ENCODE measurements at places on chromosomes 5 and 9. TPM values are rescaled to one million over a fixed set of nuclear protein-coding genes. Genes with fewer than 3 reads are reported as not detected.

GRCh38 chr5:74020503-74020902, 394.5 kb downstream of the ARHGEF28 start:
- DNase-seq: no peak

DNA sequence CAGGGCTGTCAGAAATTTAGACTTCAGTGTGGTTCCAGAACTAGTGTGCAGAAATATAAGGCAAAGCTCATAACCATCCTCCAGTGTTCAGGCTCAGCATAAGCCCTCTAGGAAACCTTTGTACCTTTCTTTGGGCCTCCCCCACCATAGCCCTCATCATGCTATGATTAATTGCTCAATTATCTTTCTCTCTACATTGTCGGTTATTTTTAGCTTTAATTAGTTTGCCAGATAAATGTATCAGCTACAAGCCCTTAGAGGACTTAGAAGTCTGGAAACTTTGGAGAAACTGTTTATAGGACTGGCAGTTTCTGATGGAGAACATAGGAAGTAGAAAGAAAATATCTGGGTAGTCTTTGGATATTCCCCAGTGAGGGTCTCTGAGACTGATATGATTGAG, 43.5 kb upstream of the TNC start:
- no peak for DNase-seq

The PCDHGA12 gene
- total RNA-seq: 10.6 TPM

GRCh38 chr9:87573841-87574342, 76.2 kb downstream of the DAPK1 start:
- DNase-seq: no peak

DNA sequence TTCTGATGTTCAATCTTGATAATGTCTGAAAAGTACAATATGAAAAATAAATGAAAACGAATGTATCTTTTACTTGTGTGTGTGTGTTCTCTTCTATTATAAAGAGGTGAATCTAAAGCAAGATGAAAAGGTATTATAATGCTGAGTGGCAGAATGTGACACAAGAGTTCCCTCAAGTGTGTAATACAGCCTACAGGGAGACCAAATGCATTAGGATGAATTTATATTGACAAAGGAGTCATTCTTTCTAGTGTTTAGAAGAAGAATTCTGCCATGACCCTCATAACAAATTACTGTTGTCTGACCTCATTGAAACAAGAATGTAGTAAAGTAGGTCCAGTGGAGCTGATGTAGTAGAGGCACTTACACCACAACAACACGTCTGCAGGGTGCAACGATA, 1119.0 kb upstream of the CDH10 start:
- no peak for DNase-seq
